NCI-H2171 treated with DMSO at 0.1 percent for 48 hours (cell line): ENCODE measurements at places on chromosomes 4 and X.

GRCh38 chrX:38654302-38654701 lies 93.0 kb downstream of the TSPAN7 start:
- DNase-seq = peak; percentile 16

DNA sequence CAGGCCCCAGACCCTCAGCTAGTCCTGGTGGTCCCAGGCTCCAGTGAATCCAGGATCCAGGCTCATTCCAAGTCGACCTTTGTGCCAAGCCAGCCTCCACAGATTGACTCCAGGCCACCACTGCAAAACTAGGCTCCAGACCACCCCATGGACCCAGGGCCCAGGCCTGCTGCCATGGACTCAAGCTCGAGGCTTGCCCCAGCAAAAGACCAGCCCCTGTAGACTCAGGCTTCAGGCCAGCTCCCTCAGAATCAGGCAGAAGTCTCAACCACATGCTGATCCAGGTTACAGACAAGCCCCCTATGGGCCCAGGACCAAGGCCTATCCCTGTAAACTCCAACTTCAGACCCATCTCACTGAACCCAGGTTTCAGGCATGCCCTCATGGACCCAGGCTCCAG lies 692.4 kb downstream of the PCDH19 start:
- no peak for DNase-seq

- DNase-seq = no peak
Observed at GRCh38 chrX:13742397-13743176, 8.0 kb downstream of the OFD1 start.

DNA sequence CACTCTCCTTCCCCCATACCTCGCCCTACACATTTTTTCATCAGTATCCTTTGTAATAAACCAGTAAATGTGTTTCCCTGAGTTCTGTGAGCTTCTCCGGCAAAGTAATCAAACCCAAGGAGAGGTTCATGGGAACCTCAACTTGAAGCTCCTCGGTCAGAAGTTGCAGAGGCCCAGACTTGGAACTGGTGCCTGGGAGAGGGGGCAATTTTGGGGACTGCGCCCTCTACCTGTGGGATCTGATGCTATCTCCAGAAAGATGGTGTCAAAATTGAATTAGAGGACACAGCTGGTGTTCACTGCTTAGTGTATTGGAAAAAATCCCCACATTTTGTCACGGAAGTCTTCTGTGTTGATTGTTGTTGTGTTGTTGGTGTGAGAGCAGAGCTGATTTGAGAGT lies 70.6 kb downstream of the ATP11C start:
- DNase-seq = no peak

GRCh38 chr4:115054836-115055235 lies 58.6 kb downstream of the NDST4 start:
- no peak for DNase-seq

DNA sequence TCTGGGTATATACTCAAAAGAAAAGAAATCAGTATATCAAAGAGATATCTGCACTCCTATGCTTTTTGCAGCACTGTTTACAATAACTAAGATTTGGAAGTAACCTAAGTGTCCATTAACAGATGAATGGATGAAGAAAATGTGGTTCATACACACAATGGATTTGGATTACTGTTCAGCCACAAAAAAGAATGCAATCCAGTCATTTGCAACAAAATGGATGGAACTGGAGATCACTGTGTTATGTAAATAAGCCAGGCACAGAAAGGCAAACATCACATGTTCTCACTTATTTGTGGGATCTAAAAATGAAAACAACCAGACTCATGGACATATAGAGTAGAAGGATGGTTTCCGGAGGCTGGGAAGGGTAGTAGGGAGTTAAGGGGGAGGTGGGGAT lies 17.6 kb upstream of the NXT2 start:
- DNase-seq = no peak

GRCh38 chrX:107691024-107691448 lies 62.7 kb downstream of the PRPS1 start:
- DNase-seq = no peak

- no peak for DNase-seq
Observed at GRCh38 chrX:74467656-74468055, 46.4 kb downstream of the SLC16A2 start.

GRCh38 chrX:123976706-123977316 lies 15.3 kb downstream of the STAG2 start:
- peak; percentile 1 for DNase-seq

GRCh38 chr4:39023059-39023458 lies 9.2 kb downstream of the TMEM156 start:
- DNase-seq = no peak

GRCh38 chr4:79585834-79586233 lies 177.8 kb upstream of the GK2 start:
- DNase-seq = no peak

- no peak for DNase-seq
Observed at GRCh38 chr4:33268776-33269175, 2548.6 kb downstream of the PCDH7 start.

DNA sequence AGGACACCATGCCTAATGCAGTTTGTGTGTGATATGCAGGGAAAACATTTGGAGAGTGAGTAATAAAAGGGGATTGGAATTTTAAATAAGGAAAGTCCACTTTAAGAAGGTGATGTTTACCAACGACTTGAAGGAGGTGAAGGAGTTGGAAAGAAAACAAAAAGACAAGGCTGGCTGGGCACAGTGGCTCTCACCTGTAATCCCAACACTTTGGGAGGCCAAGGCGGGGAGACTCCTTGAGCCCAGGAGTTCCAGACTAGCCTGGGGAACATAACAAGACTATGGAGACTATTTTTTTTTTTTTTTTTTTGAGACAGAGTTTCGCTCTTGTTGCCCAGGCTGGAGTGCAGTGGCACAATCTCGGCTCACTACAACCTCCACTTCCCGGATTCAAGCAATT lies 11.0 kb downstream of the NDUFB11 start:
- DNase-seq = no peak

DNA sequence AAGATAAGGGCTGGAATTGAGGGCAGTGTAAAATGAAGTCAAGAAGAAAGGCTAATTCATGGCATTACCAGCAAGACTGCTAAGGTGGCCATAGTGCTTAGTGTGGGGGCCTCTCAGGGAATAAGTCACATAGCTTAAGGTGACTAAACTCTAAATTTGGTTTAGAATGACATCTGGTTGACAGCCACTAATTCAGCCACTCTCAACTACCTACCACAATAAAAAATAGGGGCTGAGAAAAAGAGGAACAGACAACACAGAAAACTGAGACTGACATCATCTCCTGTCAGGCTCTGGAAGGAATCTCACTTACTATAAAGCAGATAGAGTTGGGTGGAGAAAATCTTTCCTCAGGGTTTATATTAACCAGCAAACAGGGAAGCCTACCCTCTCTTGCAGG lies 96.9 kb downstream of the CHRDL1 start:
- DNase-seq = no peak

GRCh38 chr4:5927747-5928146 lies 34.9 kb upstream of the CRMP1 start:
- no peak for DNase-seq

- DNase-seq = no peak
Observed at GRCh38 chr4:22339491-22339890, 176.4 kb downstream of the ADGRA3 start.

DNA sequence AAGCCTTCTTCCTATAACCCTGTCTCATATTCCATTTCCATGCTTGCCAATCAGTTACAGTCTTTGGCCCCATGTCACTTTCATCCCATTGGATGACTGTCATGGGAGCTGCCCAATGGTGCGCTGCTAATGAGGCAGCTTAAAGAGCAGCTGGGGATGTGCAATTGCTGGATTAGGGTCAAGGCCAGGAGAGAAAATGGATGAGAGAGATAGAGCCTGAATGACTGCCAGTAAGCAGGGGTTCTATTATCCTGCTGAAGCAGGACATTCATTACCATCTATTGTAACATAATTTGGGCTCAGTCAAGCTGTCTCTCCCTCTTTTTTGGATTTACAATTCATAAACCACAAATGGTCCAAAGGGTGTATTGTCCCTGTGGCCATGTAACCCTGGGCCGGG lies 909.0 kb downstream of the CENPC start:
- DNase-seq = no peak

GRCh38 chr4:126241634-126242033 lies 926.9 kb downstream of the FAT4 start:
- DNase-seq = no peak

- no peak for DNase-seq
Observed at GRCh38 chr4:2643555-2643954, 107.1 kb downstream of the FAM193A start.

- peak; percentile 1 for DNase-seq
Observed at GRCh38 chrX:15973299-15973698, 118.7 kb upstream of the AP1S2 start.

- DNase-seq = no peak
Observed at GRCh38 chr4:4984186-4984585, 35.1 kb downstream of the CYTL1 start.

GRCh38 chrX:47573341-47574075 lies 8.7 kb upstream of the TIMP1 start:
- no peak for DNase-seq

GRCh38 chr4:133624744-133625143 lies 475.6 kb downstream of the PCDH10 start:
- peak; percentile 42 for DNase-seq

DNA sequence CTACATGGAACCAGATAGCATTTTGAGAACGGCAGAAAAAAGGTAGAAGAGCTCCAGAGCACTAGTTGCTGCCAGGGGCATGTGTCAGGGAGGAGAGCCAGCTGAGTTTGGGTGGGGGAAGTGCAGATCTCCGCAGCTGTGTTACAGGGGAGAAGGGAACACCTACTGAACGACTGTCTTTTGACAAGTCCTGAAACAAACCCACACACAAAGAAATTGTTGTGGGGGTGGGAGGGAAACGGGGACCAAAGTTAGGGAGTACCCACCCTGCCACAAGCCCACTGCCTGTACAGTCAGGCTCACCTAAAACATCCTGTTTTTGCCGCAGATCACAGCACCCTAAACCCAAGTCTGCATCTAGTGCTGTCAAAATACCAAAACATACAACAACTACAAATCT lies 55.5 kb downstream of the LEF1 start:
- DNase-seq = no peak

DNA sequence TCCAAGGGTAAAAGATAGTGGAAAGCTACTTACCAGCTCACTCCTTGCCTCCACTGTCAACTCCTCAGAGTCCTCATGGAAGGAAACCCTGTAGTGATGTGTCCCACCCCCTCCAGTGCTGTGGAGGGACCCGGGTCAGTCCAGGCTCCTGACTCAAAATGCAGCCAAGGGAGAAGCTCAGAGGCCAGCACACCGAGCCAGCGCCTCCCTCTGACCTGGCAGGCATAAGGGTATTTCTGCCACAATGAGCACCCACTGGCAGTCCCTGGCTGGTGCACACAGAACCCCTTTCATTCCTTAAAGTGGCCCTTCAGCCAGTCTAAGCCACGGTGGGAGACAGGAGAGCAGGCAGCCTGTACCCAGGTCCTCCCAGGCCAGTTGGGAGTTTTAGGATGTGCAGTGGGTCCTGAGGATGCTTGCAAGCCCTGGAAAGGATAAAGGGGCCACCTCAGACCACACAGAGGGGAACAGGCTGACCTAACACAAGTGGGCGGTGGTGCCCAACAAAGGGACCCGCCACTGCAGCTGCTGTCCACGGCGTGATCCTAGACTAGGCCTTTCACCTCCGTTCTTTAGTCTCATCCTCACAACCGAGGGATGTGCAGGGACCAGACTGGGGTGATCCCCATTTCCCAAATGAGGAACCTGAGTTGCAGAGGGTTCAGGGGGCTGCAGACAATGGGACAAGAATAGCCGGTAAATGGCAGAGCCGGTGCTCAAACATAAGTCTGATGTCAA lies 5.7 kb downstream of the JAKMIP1 start:
- no peak for DNase-seq

GRCh38 chr4:183078634-183079033 lies 20.4 kb upstream of the WWC2 start:
- no peak for DNase-seq

GRCh38 chrX:84336646-84337045 lies 148.6 kb upstream of the RPS6KA6 start:
- no peak for DNase-seq

GRCh38 chr4:153479101-153479500 lies 12.9 kb downstream of the TMEM131L start:
- DNase-seq = peak; percentile 21

DNA sequence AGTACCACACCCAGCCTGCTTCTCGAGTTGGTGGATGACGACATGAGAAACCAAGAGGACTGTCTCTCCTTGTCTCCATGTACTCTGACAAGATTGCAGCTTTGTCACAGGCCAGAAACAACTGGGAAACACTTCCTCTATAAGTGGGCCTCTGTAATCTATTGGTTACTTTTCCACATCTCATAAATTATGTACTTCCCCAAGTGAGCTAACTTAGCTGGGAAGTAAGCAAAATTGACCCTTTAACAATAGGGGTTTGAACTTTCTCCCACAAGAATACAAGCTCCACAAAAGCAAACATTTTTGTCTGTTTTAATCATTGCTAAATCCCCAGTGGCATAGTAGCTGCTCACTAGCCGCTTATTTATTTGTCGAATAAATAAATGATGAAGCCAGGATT lies 14.1 kb upstream of the USO1 start:
- no peak for DNase-seq

DNA sequence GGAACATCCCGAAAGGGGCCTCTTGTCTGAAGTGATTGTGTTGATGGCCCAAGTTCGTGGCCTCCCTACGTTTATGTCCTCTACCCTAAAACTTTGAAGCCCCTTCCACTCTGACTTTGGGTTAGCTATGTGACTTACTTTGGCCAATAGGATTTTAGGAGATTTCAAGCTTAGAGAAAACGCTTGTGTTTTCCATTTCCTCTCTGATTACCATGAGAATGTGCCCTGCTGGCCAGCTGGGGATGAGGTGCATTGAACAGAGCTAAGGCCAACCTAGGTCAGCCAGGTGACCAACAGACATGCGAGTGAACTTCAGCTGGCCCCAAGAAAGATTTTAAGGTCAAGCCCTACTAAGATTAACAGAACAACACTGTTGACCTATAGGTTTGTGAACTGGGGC lies 82.4 kb downstream of the SLC2A9 start:
- DNase-seq = no peak

- no peak for DNase-seq
Observed at GRCh38 chrX:96126182-96126581, 558.5 kb upstream of the DIAPH2 start.

- DNase-seq = no peak
Observed at GRCh38 chrX:22314692-22315091, 42.0 kb downstream of the CBLL2 start.

DNA sequence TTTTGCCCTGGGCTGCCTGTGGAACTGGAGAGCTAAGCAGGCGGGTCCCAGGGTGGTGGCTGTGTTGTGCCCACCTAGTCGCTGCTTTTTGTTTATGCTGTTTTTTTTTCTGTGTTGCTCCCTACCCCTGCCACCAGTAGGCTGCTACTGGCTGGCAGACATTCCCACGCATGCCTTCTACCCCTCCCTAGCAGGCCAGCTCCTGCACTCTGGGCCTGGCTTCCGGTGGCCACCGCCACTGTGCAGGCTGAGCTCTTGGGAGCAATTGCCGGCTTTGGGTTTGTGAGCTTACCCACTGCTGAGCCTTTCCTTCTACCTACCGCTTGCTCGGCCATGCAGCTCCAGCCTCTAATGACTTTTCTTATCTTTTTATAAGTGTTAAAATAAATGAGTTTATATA lies 57.6 kb downstream of the RBM46 start:
- DNase-seq = no peak

DNA sequence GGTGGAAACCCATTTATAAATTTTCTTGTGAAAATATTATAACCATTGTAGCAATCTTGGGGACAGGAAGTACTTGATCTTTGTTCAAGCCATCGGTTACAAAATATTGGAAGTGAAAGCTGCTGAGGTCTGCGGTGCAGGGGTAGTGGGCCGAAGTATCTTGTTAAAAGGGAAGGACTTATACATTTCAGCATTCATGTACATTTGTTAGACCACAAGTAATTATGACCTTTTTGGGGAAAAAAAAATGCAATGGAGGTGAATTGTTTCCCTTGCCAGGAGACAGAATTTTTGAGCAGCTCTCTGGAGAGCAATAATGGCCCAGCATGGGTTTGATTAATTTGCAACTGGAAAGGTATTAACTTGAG lies 121.3 kb downstream of the EGF start:
- DNase-seq = no peak
